ENCODE measurements at places on chromosomes 4 and X.

GRCh38 chr4:172104539-172104938 is 291.3 kb downstream of the GALNTL6 start:
- no peak for DNase-seq

DNA sequence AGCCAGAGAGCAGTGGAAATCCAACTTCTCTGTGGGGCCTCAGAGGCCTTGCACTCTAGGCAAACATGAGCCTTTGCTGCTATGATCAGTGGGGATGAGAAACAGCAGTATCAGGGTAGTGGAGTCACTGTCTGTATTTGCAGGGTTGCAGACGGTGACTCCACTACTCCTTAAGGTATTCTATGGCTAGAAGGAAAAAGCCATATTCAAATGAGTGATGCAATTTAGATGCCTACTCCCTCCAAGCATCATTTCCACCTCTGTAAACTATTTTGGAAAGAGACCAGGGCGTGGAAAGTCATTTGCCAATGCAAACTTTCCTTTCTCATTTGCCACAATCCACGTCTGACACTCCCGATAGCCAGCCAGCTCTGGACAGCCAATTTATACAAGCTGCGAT is 35.6 kb upstream of the FAM9B start:
- no peak for DNase-seq

DNA sequence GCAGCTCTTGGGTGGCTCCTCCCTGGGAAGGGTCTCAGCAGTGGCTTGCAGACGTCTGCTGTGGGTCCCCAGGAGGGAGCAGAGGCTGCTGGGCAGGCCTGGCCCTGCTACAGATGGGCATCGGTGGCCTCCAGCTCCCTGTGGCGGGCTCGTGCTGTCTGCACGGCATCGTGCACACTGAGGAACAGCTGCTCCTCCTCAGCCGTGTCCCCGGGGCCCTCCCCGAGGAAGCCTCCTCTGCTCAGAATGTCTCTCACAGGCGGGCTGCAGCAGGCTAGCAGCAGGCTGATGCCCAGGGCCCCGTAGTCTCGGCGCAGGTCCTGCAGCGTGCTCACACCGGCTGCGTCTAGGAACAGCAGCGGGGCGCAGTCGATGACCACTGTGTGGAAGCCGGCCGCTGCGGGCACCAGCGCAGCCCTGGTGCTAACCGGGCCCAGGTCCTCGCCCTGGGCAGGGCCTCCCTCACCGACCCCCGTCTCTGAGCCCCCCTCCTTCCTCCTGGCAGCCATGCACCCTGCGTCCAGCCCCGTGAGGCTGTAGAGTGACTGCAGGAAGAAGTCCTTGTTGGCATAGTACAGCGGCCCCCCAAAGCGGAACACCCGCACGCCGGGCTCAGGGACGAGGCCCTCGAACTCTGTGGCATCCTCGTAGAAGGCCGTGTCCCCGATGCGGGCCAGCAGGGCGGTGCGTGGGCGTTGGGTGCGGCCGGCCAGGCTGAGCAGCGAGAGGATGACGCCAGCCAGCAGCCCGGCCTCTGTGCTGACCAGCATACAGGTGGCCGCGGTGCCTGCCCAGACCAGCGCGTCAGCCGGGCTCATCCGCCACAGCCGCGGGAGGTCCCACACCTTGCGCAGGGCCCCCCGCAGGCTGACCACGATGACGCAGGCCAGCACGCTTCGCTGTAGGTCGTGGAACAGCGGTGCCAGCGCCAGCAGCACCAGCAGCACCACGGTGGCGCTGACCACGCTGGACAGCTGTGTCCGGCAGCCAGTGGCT is 2.2 kb downstream of the IDUA start:
- no peak for DNase-seq

DNA sequence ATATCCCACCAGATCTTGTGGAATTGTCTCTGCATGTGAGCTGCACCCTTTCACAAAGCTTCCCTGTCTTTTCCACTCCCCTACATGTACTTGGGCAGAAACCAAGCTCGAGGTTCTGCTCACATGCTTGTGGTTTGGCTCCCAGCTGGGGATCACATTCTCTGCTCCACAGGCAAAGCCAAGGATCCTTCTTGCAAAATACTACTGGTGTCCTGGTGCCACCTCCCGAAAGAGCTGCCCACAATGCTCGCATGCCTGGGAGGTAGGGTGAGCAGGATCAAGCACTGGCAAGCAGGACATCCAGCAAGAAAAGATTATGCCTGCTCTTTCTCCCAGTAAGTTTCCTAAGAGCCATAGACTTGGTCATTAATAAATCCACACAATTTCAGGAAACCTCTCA is 45.1 kb upstream of the PPARGC1A start:
- no peak for DNase-seq

GRCh38 chr4:53088152-53088551 is 226.0 kb downstream of the RASL11B start:
- no peak for DNase-seq
